Esophagus (tissue), 2 donors: ENCODE measurements at places on chromosomes 13 and 19. TPM values are rescaled to one million over a fixed set of nuclear protein-coding genes. Genes with fewer than 3 reads are reported as not detected.

KIR2DL4 gene
- polyA plus RNA-seq, result not detected

GRIN3B gene
- 0.04 TPM for polyA plus RNA-seq

ATP1A3 gene
- polyA plus RNA-seq, result 0.12 TPM

PDX1 gene
- not detected for polyA plus RNA-seq

CASP14 gene
- 0.11 TPM for polyA plus RNA-seq

ZNF729 gene
- polyA plus RNA-seq, result not detected

PLVAP gene
- 29.5 TPM for polyA plus RNA-seq

SPACA6 gene
- 14.0 TPM for polyA plus RNA-seq

ATP7B gene
- 0.55 TPM for polyA plus RNA-seq

PSG1 gene
- polyA plus RNA-seq, result not detected

NRTN gene
- 2.8 TPM for polyA plus RNA-seq

HSD17B14 gene
- polyA plus RNA-seq, result 2.2 TPM

DHDH gene
- 1.3 TPM for polyA plus RNA-seq

SIAH3 gene
- polyA plus RNA-seq, result 0.02 TPM

MYPOP gene
- polyA plus RNA-seq, result 3.5 TPM

RANBP3 gene
- 25.0 TPM for polyA plus RNA-seq

PIP5K1C gene
- polyA plus RNA-seq, result 10.4 TPM

C19orf38 gene
- polyA plus RNA-seq, result 0.20 TPM

ZNF560 gene
- not detected for polyA plus RNA-seq

VSIG10L gene
- polyA plus RNA-seq, result 122 TPM

SPACA4 gene
- polyA plus RNA-seq, result 1.2 TPM

ZNF473 gene
- 1.9 TPM for polyA plus RNA-seq

CGB7 gene
- polyA plus RNA-seq, result 1.4 TPM
